Right ventricle myocardium superior (tissue), 1 donor: ENCODE measurements at places on chromosomes 6 and 20. TPM values are rescaled to one million over a fixed set of nuclear protein-coding genes. Genes with fewer than 3 reads are reported as not detected.

DNA sequence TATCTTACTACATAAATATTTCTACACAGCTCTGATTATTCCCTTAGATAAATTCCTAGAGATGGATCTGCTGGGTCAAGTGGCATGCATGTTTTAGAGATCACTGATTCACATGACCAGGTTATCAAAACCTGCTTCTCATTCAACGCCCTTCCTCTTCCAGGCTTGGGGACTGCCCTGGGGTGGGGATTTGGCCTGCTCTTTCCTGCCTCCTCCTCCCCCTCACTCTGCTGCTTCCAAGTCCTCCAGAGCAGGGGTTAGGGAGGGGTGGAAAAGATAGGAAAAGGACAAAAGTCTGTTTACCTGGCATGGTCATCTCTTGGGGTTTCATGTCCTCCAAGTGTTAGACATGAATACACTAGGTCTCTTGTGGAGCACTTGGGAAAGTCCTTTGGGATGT is 105.6 kb upstream of the GPR6 start:
- no peak for DNase-seq

DNA sequence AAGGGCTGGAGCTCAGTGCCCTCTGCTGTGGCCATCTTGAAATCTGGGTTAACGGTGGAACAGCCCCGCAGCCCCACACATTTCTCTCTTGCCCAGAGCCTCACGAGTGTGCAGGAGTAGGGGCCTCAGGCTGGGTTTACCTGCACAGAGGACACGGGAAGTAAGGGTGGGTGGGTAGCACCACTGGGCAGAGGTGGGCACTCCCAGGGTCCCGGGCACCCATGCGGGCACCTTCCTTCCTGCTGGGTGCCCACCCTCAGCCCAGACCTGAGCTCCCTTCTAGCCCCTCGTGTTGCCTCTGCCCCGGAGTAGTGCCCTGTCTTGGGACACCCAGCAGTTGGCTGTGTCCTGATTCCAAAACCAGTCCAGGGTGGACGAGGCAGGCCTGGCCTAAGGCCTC is 11.2 kb downstream of the COL9A3 start:
- no peak for DNase-seq

GRCh38 chr6:109243863-109244825 is 138.1 kb downstream of the CD164 start:
- DNase-seq: no peak

DNA sequence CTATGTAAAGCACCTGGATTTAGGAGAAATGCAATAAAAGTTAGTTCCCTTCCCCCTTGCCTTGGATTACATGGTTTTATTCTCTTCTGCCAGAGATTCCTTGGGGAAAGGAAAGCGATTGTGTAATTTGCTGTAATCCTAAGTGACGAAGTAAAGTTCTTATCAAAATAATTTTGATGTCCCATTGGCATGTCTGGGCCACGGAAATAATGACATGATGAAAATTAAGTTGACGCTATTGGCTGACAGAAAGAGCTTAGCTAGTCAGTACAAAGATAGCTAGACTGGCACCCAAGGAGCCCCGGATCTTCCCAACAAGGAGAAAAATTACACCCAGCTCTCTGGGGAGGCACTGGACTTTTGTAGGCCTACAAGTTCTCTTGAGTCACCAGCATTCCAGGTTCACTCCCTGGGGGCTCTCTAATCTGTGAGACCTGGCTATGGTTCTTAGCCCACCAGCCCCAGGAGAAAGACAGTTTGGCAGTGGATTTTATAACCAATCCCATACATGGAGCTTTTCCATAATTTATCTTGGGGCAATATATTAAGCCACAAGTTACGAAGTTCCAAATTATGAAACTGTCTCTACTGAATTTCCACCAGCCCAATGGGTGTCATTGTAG is 59.9 kb downstream of the FOXA2 start:
- DNase-seq: no peak

DNA sequence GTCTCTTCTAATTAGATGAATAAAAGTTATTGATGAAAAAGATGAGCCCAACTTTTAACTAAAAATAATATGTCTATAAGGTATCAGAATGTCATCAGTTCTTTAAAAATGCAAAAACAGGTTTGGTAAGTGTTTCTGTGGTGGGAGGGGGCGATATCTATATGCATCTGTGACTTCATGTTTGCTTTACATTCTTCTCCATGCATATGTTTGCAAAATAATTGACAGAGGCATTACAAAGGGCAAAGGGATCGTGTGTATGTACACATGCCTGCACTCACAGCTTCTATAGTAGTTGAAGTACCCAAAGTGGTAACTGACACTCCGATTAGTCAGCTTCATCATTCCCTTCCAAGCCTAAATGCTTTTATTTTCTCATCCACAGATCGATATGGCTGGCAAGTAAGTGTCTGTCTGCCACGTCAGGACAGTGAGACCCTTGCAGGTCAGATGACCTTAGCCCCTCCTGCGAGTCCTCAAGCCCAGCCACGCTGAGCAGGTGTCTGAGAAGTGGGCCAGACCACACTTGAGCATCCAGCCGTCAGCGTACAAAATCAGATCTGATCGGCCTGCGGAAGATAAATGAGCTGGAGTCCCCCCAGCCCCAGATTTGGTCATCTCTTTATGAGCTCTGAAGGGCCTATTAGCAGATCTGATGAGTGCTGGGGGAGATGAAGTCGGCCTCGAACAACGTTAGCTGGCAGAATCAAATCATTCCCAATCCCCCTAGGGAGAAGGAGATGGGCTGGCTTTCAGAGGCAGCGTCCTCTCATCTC is 369.1 kb downstream of the MAFB start:
- no peak for DNase-seq

DNA sequence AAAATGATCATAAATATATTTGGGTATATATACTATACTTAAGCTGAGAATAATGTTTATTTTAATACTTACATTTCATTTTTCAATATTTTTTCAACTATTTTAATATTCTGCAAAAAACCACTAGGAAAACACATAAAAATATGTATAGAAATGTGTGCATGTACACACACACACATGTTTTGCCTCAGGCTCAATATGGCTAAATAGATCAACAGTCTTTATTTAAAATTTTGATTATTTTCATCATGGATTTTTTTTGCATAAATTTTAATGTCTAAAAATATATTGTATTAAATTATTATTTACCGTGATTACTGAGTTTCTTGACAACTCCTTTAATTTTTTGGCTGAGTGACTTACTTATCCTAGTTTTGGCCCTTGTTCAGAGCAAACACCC is 846.5 kb downstream of the DHX35 start:
- DNase-seq: no peak

GRCh38 chr6:24919056-24919892 is 16.5 kb downstream of the RIPOR2 start:
- DNase-seq: no peak

DNA sequence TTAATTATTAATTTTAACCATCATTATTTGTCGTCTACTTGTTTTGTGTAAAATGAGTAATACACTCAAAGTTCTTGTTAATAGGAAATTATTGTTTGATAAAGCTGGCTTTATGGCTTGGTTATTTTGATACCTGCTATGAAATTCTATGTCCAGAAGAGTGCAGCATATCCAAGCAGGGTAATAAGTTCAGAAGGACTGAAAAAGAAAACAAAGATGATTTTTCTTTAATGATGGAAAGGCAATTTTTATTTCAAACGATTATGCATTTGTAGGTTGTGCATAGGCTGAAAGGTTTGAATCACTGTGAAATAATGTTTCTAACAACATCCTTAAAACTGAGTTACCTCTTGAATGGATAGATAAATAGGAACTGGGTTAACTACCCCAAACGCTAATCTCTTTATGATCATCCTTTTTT is 1.4 kb upstream of the MAN1A1 start:
- no peak for DNase-seq

DNA sequence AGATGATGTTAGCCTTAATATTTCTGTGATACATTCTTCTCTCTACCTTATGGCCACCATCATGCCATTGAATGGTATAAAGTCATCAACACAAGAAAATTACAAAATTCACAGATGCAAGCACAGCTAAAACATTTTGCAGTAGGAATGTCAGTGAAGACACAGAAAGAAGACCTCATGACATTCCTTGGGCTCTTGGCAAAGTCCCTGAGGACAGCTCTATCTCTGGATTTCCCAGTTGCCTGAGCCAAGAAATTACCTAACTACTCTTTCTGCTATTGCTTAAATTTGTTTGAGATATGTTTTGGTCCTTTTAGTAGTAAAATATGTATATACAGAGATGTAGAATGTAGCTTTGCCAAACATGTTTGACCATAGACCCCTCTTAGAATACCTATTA is 201.0 kb upstream of the STXBP5 start:
- DNase-seq: no peak

DNA sequence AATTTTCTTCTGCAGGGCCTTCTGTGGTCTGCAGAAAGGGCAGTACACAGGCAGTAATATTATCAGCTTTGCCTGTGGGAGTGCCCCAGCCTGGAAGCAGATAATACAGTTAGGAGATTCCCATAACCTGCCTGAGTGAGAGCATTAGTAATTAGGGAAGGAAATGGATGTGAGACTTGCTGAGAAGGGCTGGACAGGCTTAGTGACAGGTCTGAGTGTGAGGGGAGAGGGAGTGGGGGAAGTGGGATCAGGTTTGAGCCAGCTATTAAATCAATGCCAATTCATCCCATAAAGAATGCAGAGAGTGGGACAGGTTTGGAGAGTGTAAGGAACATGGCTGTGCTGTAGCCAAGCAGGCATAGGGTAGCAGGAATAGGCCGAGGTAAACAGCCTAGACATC is 10.1 kb upstream of the CFAP206 start:
- DNase-seq: no peak

DNA sequence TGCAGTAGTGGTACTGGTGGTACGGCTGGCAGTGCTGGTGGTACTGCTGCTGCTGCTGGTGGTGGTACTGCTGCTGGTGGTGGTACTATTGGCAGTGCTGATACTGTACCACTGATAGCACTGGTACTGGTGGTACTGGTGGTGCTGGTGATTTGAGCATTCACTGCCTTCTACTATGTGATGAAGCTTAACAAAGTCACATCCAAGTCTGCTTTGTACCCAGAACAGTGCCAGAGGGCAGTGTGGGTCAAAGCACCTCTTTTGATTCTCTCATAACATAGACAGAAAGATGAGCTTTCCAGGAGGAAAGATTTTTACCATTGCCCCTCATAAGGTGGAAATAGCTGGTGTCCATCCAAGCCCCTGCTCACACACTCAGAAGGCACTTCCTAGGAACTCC is 48.7 kb downstream of the ANKRD6 start:
- no peak for DNase-seq

- DNase-seq: no peak
Observed at GRCh38 chr20:621125-621756, 11.1 kb upstream of the TCF15 start.

DNA sequence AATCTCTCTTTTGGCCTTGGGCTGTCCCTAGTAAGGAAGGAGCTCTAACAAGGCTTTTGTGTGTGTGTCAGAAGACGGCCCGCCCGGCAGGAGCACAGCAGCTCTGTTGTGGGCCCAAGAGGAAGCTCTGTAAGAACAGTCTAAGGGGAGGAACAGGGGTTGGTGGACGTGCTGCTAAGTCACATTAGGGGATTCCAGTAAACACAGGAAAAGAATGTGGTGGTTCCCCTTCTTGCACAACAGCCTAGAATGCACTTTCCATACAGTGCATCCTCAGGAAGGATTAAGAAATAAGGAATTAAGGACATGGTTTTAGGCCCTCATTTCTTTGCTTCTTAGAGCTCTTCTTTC is 114.5 kb downstream of the RNF144B start:
- peak; percentile 76 for DNase-seq

GRCh38 chr20:36998652-36999051 is 47.1 kb upstream of the SAMHD1 start:
- no peak for DNase-seq

DNA sequence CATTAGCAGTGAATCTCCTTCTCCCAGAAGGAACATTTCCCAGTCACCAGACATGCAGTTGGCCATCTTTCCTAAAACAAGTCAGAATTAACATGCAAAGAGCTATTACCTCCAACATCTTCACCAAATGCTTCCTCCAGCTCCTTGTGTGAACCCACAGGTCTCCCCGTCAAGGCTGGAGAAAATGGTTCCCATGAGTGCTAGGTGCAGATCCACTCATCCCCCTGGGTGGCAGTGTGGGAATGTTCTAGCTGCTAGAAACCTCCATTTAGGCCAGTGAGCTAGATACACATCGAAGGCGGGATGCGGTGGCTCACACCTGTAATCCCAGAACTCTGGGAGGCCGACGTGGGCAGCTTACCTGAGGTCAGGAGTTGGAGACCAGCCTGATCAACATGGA is 603.9 kb upstream of the SLC35B3 start:
- DNase-seq: no peak

GRCh38 chr6:75693534-75693933 is 55.5 kb upstream of the MYO6 start:
- DNase-seq: no peak

- DNase-seq: no peak
Observed at GRCh38 chr20:33229843-33230242, 6.0 kb upstream of the BPIFA1 start.

DNA sequence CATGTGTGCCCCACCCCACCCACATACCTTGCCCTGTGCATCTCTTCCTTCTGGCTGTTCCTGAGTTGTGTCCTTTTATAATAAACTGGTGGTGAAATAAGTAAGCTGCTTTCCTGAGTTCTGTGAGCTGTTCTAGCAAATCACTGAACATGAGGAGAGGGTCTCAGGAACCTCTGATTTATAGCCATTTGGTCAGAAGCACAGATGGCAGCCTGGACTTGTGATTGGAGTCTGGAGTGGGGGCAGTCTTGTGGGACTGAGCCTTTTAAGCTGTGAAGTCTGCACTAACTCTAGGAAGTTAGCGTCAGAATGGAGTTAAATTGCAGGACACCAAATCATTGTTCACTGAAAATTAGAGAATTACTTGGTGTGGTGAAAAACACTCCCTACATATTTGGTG is 245.4 kb downstream of the LRFN2 start:
- DNase-seq: no peak

- DNase-seq: no peak
Observed at GRCh38 chr20:39170896-39171463, 208.8 kb downstream of the DHX35 start.

DNA sequence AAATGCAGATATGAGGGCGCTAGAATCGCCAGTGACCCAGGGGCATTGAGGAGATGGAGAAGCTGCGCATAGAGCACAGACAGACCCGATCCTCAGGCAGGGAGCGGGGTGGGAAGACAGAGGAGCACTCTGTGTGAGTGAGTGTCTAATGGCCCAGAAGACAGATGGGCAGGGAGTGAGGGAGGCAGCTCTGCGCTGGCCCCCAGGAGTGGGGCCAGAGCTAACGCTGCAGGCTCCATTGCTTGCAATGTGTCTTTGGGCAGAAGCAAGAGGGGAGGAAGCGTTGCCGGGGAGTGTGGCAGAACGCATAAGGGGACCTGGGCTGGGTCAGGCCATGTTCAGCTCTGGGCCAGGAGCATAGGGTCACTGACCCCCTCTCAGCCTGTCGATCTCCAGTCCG is 207.0 kb downstream of the TBXT start:
- DNase-seq: no peak

- DNase-seq: no peak
Observed at GRCh38 chr6:2810092-2810671, 31.5 kb downstream of the SERPINB1 start.

Gene CCN2
- 13.9 TPM for total RNA-seq

Gene DTD1
- 12.4 TPM for total RNA-seq

Gene JPH2
- total RNA-seq: 181 TPM

Gene MATN4
- total RNA-seq: not detected

Gene CNR1
- total RNA-seq: 0.11 TPM

Gene EPB41L2
- 88.8 TPM for total RNA-seq

Gene IRF4
- 0.54 TPM for total RNA-seq

Gene TENT5A
- 53.5 TPM for total RNA-seq

Gene CLPSL1
- total RNA-seq: not detected

Gene NKAPL
- total RNA-seq: 5.1 TPM

Gene DPPA5
- not detected for total RNA-seq

Gene SRC
- 6.7 TPM for total RNA-seq

Gene SGK2
- 0.38 TPM for total RNA-seq

Gene SPATA25
- 1.7 TPM for total RNA-seq

Gene KIFC1
- total RNA-seq: 0.97 TPM

Gene PNISR
- 48.5 TPM for total RNA-seq
